Effector memory CD8-positive, alpha-beta T cell (primary cell): ENCODE measurements at places on chromosomes 5 and 9.

GRCh38 chr9:37914154-37914551 is 10.2 kb upstream of the SLC25A51 start:
- DNase-seq: no peak

DNA sequence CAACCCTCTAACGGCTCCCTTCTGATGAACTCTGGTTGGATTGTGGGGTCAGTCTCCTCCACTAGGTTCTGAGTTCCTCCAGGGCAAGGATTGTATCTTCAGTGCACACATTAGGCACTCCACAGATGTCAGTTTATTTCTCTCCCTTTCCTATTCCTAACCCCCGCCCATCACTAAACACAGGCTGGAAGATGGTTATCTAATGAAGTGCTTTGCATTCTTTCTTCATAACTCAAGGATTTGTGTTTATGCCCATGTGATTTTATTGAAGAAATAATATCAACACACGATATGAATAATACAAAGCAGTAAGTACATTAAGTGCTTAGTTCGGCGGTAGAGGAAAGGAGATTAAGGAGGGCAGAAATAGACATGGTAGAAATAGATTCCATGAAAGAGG is 4.4 kb upstream of the CREBRF start:
- no peak for DNase-seq

DNA sequence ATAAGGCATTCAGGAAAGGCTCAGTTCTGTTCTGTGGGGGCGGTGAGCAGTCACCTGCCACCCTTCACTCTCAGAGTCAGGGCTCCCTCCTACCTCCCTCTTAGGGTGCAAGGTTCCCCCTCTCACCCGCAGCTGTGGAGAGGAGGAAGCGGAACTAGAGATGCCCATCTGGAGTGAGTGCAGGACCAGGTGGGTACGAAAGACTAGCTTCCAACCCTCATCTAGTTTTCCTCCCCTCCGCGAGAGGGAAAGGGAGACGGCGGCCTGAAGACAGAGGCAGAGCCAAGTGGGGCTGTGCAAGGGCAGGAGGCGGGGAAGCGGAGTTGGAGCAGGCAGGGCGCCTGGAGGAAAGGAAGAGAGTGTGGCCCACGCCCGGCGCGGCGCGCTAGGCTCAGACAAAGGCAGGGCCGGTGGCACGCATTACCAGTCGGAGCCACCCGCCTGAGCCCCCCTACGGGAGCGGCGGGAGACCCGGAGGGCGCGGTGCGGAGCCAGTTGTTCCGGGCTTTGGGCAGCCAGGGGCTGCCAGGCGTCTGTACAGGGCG is 7.3 kb downstream of the PRR7 start:
- no peak for DNase-seq

GRCh38 chr9:10366171-10366779 is 246.5 kb downstream of the PTPRD start:
- DNase-seq: no peak

DNA sequence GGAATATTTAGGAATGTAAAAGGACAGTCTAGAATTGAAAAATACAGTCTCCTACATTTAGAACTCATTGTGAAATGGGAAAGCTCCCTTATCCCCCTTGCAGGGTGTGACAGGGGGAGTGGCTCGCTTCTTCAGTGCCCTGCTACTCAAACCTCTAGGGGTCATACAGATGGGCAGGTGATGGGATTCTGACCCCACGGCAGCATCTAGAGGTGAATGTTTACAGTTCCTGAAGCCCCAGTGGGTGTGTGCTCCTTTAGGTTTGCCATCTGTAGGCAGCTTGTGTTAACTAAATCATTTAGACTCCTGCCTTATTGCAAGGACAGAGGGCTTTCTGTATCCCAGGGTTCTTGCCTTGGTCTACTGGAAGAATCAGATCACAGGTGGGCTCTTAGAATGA is 271.0 kb upstream of the MPDZ start:
- no peak for DNase-seq

DNA sequence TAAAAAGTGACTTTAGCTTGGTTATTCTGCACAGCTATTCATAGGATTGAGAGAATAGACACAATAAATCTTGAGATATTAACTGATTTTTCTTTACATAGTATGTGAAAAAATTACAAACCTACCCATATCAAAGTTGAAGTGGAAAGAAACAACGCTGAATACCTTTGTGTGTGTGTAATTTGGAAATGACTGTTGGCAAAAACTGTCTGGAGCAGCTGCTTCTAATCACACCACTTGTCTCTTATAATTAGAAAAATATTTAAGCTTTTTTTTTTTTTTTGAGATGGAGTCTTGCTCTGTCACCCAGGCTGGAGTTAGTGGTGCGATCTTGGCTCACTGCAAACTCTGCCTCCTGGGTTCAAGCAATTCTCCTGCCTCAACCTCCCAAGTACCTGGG is 110.8 kb upstream of the POC5 start:
- no peak for DNase-seq

- no peak for DNase-seq
These were observed 152.1 kb downstream of the GNAQ start for GRCh38 chr9:77879437-77879943.

GRCh38 chr9:69923972-69924371 is 103.4 kb downstream of the CFAP95 start:
- DNase-seq: no peak

GRCh38 chr5:176440927-176441706 is 7.1 kb upstream of the FAF2 start:
- DNase-seq: no peak

GRCh38 chr5:124456249-124456648 is 290.2 kb downstream of the ZNF608 start:
- DNase-seq: no peak

- no peak for DNase-seq
These were observed 8.2 kb upstream of the PHF2 start for GRCh38 chr9:93568169-93568568.

DNA sequence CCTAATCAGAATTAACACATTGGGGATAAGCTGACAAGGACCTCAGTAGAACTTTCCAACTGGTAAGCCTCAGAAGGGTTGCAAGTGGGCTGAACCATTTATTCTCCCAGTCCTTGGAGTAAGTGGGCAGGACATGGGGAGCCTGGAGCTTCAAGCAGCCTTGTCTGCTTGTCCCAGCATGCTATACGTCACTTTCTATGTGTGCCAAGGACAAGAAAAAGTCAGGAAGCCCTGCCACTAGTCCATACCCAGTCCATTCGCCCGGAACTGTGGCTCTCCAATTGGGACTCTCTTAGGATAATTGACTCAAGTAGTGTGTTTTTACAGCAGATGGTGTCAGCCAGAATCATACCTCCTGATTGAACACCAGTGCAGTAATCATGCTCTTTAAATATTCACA is 62.6 kb upstream of the FRRS1L start:
- no peak for DNase-seq

- DNase-seq: no peak
These were observed 222.9 kb upstream of the FTMT start for GRCh38 chr5:121628783-121629182.

DNA sequence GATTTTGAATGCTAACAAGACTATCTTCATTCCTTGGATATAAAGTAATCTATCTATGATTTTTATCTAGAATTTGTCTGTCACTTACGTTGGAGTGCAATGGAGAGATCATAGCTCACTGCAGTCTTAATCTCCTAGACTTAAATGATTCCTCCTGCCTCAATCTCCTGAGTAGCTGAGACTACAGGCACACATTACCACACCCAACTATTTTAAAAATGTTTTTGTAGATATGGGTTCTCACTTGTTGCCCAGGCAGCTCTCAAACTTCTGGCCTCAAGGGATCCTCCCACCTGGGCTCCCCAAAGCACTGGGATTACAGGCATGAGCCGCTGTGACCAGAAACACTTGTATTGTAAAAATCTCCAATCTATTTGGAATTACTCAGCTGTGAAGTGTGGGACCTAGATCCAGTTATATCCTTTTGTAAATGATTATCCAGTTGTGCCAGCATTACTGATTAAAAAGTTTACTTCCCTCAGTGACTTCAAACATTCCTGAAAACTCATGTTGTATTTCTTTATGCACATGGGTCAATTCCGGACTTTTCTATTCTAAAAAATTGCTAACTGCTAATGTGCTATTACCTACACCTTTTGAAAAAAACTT is 1793.8 kb upstream of the WWC1 start:
- DNase-seq: no peak

- DNase-seq: peak; percentile 22
These were observed 56.7 kb downstream of the AOPEP start for GRCh38 chr9:94783102-94783682.

GRCh38 chr9:28034242-28034641 is 461.0 kb upstream of the C9orf72 start:
- no peak for DNase-seq

- no peak for DNase-seq
These were observed 7.1 kb downstream of the RXRA start for GRCh38 chr9:134333234-134333873.
